Fibroblast of skin of right quadriceps (primary cell): ENCODE measurements at places on chromosomes 7 and 10.
A peak's percentile ranks its signal among the peaks of the same experiment; 100 is the strongest.

- peak; percentile 98 for DNase-seq
These were observed 136.3 kb downstream of the KCNMA1 start for GRCh38 chr10:77501152-77501845.

DNA sequence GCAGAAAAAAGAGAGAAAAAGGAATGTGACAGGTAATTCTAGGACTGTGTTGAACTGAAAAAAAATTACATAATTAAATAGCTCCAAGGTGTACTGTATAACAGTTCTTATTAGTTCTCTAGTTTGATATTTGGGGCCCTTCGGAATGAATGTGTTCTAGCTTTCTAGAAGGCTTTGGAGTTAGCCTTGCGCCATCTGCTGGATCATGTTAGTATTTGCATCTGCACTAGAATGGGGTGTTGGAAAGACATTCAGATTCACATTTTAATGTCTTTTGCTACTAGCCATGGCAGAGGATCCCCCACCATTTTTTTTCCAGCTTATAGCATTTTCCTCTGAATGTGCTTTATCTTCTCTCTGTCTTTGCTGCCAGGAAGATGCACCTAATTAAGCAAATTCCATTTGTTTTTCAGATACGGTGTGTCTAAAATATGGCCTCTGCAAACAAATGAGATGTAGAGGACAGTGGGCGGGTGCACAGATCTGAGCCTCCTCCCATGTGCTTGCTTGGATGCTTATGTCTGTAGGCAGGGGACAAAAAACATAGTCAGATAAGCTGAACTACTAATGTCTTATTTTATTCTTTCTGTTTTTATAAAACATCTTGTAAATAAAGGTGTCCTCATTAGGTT lies 238.5 kb downstream of the PHF14 start:
- peak; percentile 61 for DNase-seq

- DNase-seq, result no peak
These were observed 32.0 kb downstream of the CPXM2 start for GRCh38 chr10:123859653-123860050.

GRCh38 chr10:126157189-126157588 lies 231.1 kb downstream of the ADAM12 start:
- no peak for DNase-seq

DNA sequence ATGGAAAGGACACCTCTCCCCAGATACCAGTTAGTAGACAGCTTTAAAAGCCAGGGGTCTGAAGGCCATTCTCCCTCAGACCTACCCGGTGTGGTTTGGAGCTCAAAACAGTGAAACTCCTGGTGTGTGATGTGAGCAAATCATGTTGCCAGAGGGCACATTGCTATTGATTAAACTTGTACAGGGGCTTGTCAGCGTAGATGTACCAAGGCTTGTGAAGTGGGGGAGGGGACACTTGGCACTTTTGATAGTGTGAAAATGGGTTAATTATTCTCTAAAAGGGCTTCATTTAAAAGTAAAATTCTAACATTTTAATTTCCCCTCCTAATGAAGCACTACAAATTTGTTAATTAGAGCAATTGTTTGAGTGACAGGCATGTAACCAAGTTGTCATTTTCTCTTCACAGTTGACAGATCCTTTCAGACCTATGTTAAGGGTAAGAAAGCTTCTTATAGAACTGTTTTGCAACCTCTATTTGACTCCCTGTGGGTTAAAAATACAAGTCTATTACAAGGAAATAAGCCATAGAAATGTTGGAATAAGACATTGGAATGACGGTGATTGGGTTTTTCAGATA lies 356.9 kb upstream of the GALNT17 start:
- DNase-seq, result no peak

DNA sequence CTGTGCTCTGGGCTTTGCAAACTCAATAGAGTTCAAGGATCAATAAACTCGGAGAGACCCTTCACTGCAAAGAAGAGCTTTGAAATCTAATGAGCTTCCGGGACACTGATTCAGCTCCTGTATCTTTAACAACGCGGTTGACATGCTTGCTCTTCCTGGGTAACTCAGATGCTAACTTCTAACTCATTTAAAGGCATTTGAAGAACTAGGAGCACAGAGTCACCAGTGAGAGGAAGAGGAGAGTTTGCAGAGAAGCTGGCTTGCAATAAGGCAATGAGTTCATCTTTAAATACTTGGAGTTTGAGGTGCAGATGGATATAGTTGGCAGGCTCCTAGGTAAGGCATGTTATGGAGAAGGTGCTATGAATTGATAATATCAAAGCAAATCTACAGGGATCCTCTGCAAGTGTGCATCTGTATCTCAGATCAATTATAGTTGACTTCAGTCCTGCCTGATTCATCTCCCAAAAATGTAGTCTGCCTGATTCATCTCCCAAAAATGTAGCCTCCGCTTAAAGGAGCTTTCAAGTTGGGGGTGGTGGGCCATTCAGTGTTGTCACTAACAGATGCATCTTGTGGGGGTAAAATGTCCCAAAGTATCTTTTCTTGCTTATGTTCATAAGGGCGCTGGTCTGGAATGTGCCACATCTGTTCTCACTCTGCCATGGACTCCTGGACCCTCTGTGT lies 182.5 kb upstream of the PRSS58 start:
- DNase-seq, result peak; percentile 93

DNA sequence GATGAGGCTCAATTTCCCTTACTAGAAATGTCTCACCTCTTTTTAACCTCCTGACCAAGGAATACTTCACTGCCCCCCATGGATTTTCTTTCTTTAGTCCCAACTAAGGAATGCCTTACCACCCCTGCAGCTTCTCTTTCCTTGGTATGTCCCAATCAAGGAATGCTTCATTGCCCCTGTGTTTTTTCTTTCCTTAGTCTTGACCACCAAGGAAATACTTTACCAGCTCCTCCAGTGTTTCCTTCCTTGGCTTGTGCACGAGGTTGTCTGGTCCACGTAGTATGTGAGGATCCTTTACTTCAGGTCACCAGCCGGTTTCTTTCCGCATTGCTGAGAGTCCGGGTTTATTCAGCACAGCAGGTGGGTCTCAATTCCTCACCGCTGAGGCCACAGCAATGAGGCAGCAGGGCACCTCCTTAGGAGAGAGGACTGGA lies 59.3 kb downstream of the CYP2C9 start:
- no peak for DNase-seq

GRCh38 chr10:132100091-132100481 lies 34.3 kb downstream of the JAKMIP3 start:
- DNase-seq, result no peak

- no peak for DNase-seq
These were observed 82.8 kb upstream of the DIP2C start for GRCh38 chr10:772227-772637.

DNA sequence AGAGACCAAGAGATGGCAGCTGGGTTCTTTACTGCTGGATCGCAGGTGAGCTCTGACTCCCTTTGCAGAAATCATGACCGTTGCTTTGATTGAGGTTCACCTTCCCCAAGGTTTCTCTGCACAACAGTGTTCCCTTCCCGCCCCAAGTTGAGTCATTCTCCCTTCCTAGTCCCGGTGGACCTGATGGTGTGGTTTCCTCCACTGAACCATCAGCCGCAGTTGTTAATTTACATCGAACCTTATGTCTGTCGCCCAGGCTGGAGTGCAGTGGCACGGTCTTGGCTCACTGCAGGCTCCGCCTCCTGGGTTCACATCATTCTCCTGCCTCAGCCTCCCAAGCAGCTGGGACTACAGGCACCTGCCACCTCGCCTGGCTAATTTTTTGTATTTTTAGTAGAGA lies 5.8 kb downstream of the ZSCAN25 start:
- no peak for DNase-seq

GRCh38 chr7:93016681-93017381 lies 100.9 kb downstream of the SAMD9 start:
- peak; percentile 67 for DNase-seq

GRCh38 chr7:33433357-33433756 lies 304.0 kb downstream of the BBS9 start:
- no peak for DNase-seq

DNA sequence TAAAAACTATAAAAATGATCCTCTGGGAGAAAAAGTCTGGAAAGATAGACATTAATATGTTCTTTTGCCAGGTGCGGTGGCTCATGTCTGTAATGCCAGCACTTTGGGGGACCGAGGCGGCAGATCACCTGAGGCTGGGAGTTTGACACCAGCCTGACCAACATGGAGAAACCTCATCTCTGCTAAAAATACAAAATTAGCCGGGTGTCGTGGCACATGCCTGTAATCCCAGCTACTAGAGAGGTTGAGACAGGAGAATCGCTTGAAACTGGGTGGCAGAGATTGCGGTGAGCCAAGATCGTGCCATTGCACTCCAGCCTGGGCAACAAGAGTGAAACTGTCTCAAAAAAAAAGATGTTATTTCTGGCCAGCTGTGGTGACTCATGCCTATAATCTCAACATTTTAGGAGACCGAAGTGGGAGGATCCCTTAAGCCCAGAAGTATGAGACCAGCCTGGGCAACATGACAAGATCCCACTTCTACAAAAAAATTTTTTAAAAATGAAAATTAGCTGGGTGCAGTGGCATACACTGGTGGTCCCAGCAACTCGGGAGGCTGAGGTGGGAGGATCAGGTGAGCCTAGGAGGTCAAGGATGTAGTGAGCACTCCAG lies 101.9 kb upstream of the LRRN3 start:
- no peak for DNase-seq

GRCh38 chr7:100884736-100885439 lies 4.6 kb downstream of the UFSP1 start:
- no peak for DNase-seq

DNA sequence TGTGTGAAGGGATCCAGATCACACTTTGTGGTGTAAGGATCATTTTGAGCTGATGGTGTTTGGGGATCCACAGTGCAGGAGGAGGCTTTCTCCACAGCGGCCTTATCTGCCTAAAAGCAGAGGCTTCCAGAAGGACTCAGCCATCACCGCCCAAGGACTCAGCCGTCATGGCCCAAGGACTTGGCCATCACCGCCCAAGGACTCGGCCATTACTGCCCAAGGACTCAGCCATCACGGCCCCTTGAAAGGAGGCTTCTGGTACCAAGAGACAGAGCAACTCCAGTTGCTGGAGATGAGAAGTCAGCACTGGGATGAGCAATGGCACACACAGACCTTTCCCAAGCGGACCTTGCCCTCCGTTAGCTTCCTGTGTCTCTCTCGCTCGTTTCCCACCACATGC lies 6.0 kb upstream of the CFAP46 start:
- DNase-seq, result no peak

- DNase-seq, result no peak
These were observed 160.8 kb downstream of the LRMDA start for GRCh38 chr10:75592151-75592787.

- DNase-seq, result no peak
These were observed 4.4 kb upstream of the GSTK1 start for GRCh38 chr7:143258831-143259230.

DNA sequence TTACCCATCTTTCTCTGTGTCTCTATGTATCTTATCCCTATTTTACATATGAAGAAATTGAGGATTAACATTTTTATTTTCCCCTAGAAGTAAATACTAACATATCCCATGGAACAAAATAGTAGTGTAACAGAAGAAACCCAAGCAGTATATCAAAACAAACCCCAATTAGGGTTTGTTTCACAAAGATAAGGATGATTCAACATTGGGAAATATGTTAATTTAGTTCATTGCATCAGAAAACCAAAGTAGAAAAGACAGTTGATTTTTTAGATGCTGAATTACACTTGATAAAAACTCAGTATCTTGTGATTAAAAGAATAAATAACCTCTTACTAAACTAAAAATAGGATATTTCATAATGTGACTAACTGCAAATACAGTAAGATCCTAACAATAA lies 87.8 kb downstream of the GLCCI1 start:
- DNase-seq, result peak; percentile 11

GRCh38 chr10:95820363-95820762 lies 64.4 kb downstream of the ENTPD1 start:
- DNase-seq, result no peak

DNA sequence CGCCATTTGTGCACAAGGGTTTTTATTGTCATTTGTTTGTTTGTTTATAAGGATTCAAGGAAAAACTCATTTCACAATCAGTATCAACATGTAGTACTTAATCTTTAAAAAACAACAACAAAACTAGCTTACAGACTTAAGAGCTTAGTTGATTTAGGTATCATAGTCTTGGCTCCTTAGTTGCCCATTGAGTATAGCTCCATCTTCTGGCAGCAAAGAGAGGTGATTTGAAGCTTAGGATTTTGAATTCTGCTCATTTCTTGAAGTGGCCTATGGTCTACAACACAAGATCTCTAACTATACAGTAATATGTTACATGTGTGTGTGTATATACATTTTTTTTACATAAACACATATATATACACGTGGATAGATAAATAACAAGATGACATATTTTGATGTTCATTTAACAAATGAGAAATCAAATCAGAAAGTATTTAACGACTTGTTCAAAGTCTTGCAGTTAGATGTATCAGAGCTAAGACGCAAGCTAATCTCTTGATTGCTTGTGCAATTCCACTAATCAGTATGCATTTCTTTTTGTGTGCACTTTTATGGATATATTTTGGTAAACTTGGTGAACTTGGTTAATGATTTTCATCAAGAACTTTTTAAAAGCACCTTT lies 307.3 kb downstream of the CAMK1D start:
- peak; percentile 52 for DNase-seq

GRCh38 chr7:80392229-80393169 lies 119.4 kb downstream of the GNAT3 start:
- peak; percentile 41 for DNase-seq

GRCh38 chr10:58951746-58952145 lies 224.7 kb upstream of the PHYHIPL start:
- DNase-seq, result peak; percentile 77

GRCh38 chr10:125201108-125201524 lies 40.8 kb upstream of the CTBP2 start:
- peak; percentile 26 for DNase-seq

GRCh38 chr10:95524358-95525032 lies 36.7 kb downstream of the SORBS1 start:
- DNase-seq, result no peak

DNA sequence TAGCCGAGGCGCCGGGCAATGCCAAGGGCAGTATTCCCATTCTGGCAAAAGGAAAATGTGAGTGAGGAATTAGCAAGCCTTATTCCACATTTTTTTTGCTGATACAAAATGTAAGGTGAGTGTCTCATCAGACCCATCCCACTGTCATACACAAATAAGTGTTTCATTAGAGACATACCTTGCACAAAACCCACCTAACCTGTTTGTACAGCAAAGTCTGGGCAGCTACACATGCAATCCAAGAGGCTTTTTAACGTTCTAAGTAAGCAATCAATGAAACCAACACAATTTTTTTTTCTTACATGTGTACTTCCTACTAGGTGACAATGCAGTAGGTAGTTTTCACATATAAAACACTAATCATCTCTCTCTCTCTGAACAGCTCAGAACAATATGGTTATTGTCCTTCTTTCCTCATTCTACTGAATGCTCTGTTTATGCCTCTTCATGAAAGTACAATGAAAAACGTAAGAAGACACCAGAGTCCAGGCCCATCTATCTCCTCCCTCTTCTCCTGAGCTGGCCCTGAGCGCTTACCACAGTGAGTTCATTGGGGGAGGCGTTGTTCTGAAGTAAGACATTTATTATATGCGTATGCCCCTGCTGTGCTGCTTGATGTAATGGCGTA lies 217.2 kb downstream of the ANK3 start:
- DNase-seq, result no peak
